ENCODE measurements at places on chromosomes 5 and 9.

- DNase-seq, result no peak
These were observed 358.8 kb upstream of the ARRDC3 start for GRCh38 chr5:91741764-91742505.

- no peak for DNase-seq
These were observed 379.6 kb upstream of the PRR16 start for GRCh38 chr5:120084543-120084870.

GRCh38 chr9:101711330-101711941 is 27.0 kb downstream of the GRIN3A start:
- DNase-seq, result no peak

- DNase-seq, result no peak
These were observed 20.6 kb upstream of the PTGES start for GRCh38 chr9:129773262-129774048.
